ENCODE measurements at places on chromosomes 13 and 19. TPM values are rescaled to one million over a fixed set of nuclear protein-coding genes. Genes with fewer than 3 reads are reported as not detected.

The ZNF345 gene
- total RNA-seq, result 6.2 TPM

The PRSS57 gene
- total RNA-seq, result not detected

The MBD3L3 gene
- not detected for total RNA-seq

The OLFM2 gene
- total RNA-seq, result not detected

The TIMM29 gene
- 37.5 TPM for total RNA-seq

The ZNF229 gene
- total RNA-seq, result 18.8 TPM

The KRTDAP gene
- not detected for total RNA-seq

The COL5A3 gene
- total RNA-seq, result 0.11 TPM

The ANGPTL8 gene
- total RNA-seq, result not detected

The SLC8A2 gene
- total RNA-seq, result 0.33 TPM

The CYP4F8 gene
- not detected for total RNA-seq

The C19orf18 gene
- total RNA-seq, result not detected

The ZNF93 gene
- 8.4 TPM for total RNA-seq
